ENCODE measurements at places on chromosomes 1 and 21.

DNA sequence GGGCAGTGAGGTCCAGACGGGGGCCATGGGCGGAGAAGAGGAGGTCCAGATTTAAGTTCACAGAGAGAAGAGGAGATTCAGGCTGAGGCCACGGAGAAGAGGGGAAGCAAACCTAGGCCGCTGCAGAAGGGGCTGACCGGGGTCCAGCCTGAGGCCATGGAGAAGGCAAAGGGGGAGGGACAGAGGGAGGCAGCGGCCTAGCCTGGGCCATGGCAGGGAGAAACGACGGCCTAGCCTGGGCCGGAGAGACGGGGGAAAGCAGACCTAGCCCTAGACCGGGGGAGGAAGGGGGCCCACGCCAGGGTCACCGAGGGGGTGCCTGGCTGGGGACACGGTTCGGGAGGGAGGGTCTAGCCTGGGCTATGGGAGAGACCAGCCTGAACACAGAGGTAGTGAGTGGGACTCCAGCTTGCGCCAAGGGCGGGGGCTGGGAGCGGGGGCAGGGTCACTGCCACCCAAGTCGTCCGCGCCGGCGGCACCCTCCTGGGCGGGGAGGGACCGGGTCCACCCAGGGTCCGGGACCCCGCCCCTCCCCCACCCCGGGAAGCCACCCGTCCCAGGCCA, 459 bp downstream of the CAPZB start:
- no peak for DNase-seq

DNA sequence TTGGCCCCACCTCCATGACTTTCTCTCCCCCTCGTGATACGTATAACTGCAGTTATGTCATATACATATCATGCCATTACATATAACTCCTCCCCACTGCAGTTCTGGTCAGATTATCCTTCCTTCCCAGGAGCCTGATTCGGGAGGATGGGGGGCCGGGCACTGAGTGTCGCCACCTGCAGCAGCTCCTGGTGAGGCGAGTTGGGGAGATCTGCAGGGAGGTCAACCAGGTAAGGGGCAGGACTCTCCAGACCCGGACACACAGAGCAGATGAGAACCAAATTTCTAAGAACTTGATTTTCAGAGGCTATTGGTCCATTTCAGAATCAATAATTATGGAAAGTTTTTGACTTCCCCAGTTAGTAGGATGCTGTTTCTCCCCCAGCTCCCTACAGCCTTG, 19.5 kb downstream of the HYI start:
- no peak for DNase-seq

- DNase-seq: no peak
Observed at GRCh38 chr1:91527266-91527765, 26.7 kb downstream of the CDC7 start.

- DNase-seq: no peak
Observed at GRCh38 chr1:2506007-2506860, 20.2 kb downstream of the PANK4 start.

- no peak for DNase-seq
Observed at GRCh38 chr1:96095849-96096612, 625.6 kb upstream of the PTBP2 start.

- no peak for DNase-seq
Observed at GRCh38 chr1:40636777-40637176, 28.7 kb downstream of the RIMS3 start.

- no peak for DNase-seq
Observed at GRCh38 chr1:218025454-218025853, 259.6 kb upstream of the RRP15 start.

DNA sequence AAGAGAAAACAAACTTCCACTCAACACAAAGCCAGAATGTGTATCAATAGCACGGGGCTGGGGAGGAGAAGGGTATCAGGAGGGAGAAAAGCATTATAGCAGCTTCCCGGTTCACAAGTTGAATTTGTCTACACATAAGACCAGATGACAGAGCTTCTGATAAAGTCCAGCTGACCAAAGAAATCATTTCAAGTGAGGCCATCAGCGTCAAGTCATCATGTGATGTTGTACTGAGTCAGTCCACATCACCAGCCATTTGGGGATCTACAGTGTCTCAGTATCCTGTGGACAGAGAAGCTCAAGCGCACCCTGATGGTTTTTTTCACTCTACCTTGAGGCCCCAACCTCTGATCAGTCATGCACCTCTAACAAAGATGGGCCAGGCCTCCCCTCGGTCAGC, 33.0 kb downstream of the SETD4 start:
- DNase-seq: no peak

- DNase-seq: no peak
Observed at GRCh38 chr21:36891121-36891520, 75.3 kb downstream of the HLCS start.

DNA sequence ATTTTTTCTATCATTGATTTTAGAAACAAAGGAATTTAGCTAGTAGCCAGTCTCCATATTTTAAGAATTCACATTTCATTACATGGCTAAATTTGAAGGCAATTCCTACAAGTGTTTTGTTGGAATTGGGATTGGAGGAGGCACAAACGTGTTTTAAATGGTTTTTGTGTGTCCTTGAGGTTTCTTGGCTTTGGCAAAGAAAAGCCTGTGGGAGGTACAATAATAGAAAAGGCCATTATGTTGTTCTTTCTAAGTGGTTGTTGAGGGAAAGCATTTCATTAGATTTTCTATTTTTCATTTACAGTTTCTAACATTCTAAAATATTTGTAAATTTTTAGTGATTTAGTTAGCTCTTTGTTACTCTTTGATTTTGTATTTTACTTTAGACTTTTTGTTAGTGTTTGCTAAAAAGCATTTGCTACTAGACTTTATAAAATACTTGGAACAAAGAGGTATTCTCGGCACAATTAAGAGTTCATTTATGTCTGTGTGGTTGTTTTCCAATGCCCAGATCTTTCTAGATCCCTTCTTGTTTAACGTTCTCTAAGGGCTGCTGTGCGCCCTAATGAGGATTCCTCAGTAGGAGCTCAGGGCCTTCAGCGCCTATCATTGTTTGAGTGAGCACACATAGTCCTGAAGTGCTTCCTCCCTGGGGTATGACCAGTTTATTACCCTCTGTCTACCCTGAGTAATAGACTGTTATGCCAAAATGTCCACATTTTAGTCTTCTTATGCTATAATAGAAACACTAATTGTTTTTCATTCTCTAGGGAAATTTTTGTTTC, 70.0 kb upstream of the KIAA1614 start:
- DNase-seq: no peak
